Dermis blood vessel endothelial cell (primary cell): ENCODE measurements at places on chromosomes 13 and 19. TPM values are rescaled to one million over a fixed set of nuclear protein-coding genes. Genes with fewer than 3 reads are reported as not detected.

- no peak for DNase-seq
Measured at GRCh38 chr19:15976836-15977689, 28.3 kb downstream of the OR10H4 start.

Gene LGALS7B
- 1.4 TPM in 1 of 2 replicates, not detected in the other for total RNA-seq

Gene ZNF865
- 1.4 and 2.6 TPM in 2 replicates for total RNA-seq

Gene COPE
- 215 TPM in 2 replicates for total RNA-seq

Gene SLC10A2
- total RNA-seq: not detected in 2 replicates

Gene TMIGD2
- not detected in 2 replicates for total RNA-seq

Gene PTPRS
- total RNA-seq: 17.5 and 26.2 TPM in 2 replicates
